ENCODE measurements at places on chromosomes 11 and 22.

- no peak for DNase-seq
Observed at GRCh38 chr22:35409783-35410662, 10.1 kb downstream of the MCM5 start.

DNA sequence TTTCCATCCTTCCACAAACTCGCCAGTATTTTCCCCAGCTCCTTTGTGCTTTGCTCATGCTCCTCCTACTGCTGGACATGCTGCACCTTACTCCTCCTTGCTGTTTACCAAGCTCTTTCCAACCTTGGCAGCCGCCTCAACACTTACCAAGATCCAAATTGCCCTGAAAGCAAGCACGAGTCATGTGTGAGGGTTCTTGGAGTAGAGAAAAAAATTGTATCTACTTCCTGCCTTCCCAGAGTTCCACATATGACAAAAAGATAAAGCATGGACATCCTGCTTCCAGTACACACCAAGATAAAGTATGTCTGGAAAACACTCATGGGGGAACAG, 767.5 kb downstream of the NTM start:
- no peak for DNase-seq

DNA sequence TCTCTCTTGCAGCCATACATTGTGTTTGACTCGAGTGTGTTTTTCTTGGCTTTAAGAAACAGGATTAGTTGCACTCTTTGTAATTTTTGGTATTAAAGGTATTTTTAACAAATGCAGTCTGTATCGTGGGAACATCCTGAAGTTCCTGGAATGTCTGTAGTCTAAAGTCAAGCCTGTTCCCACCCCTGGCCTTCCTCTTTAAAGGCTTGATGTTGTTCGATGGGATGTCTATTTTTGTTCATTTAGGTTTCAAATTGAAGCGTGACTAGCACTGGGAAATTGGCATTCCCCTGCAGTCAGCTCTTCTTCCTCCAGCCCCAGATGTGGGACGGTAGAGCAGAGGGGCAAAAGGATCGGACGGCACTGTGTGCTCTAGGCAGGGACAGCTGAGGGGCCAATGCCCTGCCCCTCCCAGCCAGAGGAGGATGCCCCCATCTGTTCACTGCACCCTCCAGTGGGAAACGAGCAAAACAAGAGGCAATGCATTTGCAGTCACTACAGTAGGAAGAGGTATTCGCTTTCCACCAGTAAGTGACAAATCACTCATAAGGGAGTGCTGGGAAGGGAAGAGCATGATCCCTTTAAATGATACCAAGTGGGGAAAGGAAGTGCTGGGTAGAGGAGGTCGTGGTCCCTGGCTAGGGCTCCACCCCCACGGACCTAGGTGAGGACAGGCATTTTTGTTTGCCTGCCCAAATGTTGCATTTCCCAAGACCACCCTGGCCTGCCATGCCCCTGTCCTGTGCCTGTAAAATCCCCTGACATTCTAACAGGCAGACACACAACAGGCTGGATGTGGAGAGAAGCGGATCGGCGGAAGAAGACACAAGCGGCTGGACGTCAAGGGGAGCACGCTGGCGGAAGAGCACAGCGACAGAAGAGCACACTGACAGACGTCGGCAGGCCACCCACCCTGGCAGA, 47.4 kb upstream of the SEPTIN5 start:
- DNase-seq: no peak

DNA sequence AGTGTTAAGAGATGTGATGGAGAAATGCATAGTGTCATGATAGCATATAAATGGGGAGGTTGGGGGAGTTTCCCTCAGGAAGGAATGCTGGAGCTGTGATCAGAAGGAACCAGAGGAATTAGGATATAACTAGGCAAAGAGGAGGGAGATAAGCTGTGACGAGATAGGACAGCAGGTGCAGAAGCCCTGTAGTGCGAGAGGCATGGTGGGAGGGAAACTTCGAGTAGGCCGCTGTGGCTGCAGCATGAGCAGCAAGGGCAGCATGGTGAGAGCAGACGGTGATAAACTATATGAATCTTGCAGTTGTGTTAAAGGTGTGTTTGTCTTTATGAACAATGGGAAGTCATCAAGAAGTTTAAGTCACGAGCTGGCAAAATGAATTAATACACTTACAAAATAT, 109.9 kb downstream of the EMSY start:
- DNase-seq: no peak

DNA sequence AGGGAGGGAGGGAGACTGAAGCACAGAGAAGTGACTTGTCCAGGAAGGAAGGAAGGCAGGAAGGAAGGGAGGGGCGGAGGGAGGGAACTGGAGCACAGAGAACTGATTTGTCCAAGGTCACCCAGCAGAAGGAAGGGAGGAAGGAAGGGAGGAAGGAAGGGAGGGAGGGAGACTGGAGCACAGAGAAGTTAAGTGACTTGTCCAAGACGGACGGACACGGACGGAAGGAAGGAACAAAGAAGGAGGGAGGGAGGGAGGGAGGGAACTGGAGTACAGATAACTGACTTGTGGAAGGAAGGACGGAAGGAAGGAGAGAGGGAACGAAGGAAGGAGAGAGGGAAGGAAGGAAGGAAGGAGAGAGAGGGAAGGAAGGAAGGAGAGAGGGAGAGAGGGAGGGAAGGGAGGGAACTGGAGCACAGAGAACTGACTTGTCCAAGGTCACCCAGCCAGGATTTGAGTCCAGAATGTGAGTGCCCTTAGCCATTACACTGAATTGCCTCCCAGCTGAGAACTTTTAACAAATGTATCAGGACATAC, 1.5 kb downstream of the SLC35F2 start:
- DNase-seq: no peak

GRCh38 chr22:19419086-19419463, 12.5 kb downstream of the HIRA start:
- DNase-seq: no peak

- no peak for DNase-seq
Observed at GRCh38 chr11:9973921-9974320, 310.0 kb downstream of the SWAP70 start.

DNA sequence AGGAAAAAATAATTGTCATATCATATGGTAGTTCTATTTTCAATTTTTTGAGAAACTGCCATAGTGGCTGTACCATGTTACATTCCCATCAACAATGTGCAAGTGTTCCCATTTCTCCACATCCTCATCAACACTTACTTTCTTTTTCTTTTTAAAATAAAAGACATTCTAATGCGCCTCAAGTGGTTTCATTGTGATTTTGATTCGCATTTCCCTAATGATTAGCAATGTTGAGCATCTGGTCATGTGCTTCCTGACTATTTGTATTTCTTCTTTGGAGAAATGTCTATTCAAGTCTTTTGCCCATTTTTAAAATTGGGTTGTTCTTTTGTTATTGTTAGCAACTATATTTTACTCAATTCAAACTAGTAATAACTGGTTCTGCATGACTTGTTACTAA, 8.4 kb downstream of the MCHR1 start:
- DNase-seq: no peak

GRCh38 chr11:119380160-119380826, 1.2 kb downstream of the USP2 start:
- no peak for DNase-seq

DNA sequence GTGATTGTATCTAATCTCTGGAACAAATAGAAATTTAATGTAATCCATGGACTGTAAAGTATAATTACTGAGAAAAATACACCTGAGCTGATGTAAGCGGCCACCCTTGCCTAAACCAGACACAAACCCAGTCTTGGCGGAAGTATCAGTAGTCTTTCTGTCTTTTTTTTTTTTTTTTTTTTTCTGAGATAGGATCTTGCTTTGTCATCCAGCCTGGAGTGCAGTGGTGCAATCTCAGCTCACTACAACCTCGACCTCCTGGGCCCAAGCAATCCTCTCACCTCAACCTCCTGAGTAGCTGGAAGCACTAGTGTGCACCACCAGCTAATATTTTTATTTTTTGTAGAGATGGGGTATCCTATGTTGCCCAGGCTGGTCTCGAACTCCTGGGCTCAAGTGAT, 5.5 kb upstream of the CXCR5 start:
- DNase-seq: no peak

GRCh38 chr22:19819208-19819910, 35.3 kb downstream of the GNB1L start:
- no peak for DNase-seq

DNA sequence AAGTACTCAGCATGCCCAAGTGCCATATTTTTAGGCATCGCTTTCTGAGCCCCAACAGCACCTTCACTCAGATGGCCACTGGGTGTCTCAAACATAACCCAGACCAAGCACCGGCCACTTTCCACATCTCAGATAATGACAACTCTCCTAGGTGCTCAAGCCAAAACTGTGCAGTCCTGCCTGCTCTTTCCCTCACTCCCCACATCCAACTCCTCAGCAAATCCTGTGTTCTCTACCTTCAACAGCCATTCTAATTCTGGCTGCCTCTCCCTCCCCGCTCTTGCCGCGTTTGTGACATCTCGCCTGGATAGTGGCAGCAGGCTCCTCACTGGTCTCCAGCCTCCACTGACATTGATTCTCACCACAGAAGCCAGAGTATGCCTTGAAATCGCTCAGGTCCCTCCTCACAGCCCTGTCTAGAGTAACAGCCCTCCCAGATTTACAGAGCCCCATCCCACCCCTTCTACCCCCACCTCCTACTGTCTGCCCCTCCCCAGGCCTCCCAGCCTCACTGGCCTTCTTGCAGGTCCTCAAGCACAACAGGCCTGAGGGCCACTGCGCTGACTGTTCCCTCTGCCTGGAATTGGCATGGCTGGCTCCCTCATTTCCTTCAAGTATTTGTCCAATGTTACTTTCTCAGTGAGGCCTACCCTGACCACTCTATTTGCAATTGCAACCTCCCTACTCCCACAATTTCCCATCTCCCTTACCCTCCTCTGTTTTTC, 1.3 kb upstream of the PHETA2 start:
- no peak for DNase-seq

GRCh38 chr11:9875399-9875798, 211.5 kb downstream of the SWAP70 start:
- DNase-seq: no peak

DNA sequence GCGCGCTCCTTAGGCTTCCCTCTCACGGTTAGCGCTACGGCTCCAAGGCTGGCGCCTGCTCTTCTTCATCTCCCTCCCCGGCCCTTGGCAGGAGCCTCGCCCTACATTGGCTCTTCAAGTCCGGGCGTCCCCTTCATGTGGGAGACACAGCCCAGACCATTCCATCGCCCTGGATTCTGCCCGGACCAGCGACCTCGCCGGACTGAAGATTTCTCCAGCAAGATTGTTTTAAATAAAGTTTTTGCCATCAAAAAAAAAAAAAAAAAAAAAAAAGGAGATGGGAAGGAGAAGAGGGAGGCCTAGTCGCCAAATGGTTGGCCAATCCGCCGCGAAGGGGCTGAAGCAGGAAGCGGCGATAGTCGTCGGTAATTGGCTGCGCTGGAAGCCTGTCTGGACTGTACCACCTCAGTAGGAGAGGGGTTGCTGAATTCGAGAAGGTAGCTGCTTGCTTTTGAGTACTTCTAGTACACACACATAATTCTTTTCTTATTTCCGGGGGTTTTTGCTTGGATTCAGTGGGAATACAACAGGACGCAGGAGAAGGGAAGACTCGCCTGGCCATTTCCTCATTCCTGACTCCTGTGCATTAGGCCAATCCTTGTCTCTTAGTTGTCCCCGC, 688 bp upstream of the ZDHHC5 start:
- DNase-seq: peak; percentile 96

DNA sequence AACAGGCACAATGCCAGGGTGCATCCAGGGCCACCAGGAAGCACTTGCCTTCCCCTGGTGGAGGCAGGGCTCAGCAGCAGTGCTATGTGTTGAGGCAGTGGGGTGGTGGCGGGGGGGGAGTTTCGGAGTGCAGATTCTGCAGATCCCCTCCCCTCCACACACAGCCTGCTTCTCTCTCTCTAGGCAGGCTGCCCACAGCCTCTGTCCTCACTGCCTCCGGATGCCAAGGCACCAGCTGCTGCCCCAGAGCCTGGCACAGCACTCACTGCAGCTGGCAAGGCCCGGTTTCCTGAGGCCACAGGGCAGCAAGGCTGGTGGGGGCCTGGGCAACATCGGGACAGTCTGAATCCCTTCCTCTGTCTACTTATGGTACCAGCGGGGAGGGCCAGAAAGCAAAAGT, 35.8 kb downstream of the NRXN2 start:
- no peak for DNase-seq

- no peak for DNase-seq
Observed at GRCh38 chr11:105466582-105467228, 143.2 kb upstream of the GRIA4 start.
